ENCODE measurements at places on chromosomes 4 and X. TPM values are rescaled to one million over a fixed set of nuclear protein-coding genes. Genes with fewer than 3 reads are reported as not detected.

Gene MAGEA12
- 0.15 TPM for total RNA-seq

Gene HSFX2
- 0.27 TPM for total RNA-seq

Gene CBLL2
- not detected for total RNA-seq

Gene POU4F2
- not detected for total RNA-seq

Gene HPF1
- total RNA-seq, result 23.3 TPM

Gene MTNR1A
- 1.2 TPM for total RNA-seq

Gene WNK3
- 0.01 TPM for total RNA-seq

Gene PAGE2
- total RNA-seq, result not detected
